ENCODE measurements at places on chromosomes 5 and 9. TPM values are rescaled to one million over a fixed set of nuclear protein-coding genes. Genes with fewer than 3 reads are reported as not detected.

N4BP3 gene
- total RNA-seq, result 4.1 TPM

MAPKAP1 gene
- total RNA-seq, result 62.8 TPM

ECSCR gene
- total RNA-seq, result not detected

GRCh38 chr5:132495667-132496190 is 5.2 kb upstream of the IRF1 start:
- peak; percentile 76 for DNase-seq

DNA sequence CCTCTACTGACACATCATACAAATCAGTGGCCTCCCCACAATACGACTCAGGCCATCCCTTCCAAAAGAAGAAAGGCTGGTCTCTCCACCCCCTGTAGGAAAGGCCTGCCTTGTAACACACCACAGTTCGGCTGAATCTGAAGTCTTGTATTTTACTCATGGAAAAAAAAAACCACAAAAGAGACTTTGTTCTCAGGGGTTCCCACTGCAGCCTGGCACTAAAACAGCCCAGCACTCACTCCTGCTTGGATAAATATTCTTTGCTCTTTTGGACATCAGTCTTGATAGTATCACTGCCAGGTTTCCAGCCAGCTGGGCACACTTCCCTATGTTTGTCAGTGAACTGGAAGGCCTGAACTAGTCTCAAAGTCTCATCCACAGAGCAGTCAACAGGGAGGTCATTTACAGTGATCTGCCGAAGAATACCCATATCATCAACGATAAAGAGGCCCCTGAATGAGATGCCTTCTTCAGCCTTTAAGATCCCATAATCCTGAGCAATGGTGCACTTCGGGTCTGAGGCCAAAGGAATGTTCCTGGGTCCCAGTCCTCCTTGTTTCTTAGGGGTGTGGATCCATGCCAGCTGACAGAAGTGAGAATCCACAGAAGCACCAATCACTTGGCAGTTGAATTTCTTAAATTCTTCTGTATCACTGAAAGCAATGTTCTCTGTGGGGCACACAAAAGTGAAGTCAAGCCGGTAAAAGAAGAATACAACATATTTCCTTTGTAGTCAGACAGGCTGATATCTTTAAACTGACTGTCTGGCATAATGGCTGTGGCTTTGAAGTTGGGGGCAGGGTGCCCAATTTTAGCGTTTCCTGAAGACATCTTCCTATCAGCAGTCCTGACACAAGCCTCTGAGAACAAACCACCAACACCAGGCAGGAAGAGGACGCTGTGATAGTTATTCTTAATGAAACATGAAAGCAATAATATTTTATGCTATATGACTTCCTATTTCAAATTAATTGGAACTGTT is 198.1 kb downstream of the LURAP1L start:
- DNase-seq, result no peak

GRCh38 chr9:94014066-94014654 is 59.0 kb upstream of the BARX1 start:
- DNase-seq, result peak; percentile 67

DNA sequence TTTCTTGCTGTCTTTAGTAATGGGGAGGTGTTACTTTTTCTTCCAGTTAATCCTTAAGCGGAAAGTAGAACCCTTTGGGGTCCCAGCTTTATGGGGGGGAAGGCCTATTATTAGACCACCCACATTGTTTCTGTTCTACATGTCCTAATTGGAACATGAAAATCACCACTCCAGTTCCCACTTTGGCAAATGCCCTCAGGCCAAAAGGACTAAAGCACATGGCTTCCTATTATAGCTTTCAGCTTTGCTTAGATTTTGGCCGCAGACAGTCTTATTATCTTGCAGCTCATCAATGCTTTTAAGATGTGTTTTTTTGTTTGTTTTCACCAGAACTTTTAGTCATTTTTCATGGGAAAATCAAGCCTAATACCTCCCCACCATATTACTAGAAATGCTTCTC is 296.8 kb upstream of the ANKH start:
- no peak for DNase-seq

DNA sequence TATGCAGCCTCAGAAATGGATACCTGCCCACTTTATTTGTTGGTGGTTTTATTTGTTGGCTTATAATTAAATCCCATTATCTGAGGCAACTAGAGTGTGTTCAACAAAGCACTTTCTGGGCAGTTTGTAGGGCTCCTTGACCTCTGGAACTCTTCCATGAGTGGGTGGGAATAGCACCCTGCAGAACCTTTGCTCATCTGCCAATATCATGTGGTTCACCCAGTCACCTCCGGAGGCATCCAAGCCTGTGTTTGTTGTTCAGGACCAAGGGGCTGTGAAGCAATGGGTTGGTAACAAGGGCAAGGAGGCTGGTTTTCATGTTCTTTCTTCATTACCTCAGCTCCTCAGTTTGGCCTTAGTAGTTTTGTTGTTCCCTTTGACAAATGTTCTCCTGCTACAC is 314.0 kb downstream of the NDUFS4 start:
- no peak for DNase-seq

GRCh38 chr5:176730815-176731475 is 79.4 kb upstream of the UNC5A start:
- DNase-seq, result no peak

DNA sequence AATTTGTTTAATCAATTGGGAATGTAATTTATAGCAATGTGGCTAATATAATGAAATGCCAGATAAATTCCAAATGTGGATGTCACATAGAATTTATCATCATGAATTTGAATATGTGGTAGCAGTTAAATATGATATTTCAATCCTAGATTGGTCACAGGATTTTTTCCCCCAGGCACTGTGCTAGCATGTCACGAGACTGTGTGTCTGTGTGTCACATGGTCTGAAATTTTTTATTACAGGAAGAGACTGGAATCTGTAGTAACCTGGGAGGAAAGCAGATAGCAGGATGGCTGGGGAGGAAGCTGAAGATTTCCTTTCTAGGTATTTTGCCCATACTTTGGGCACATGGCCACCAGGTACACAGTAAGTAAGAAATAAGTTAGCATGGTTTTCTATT is 35.4 kb upstream of the MSH3 start:
- no peak for DNase-seq

Data from Karpas-422 (cell line).